ENCODE measurements at places on chromosomes 2 and 18.

GRCh38 chr2:67057901-67058703 is 339.0 kb upstream of the ETAA1 start:
- no peak for DNase-seq

DNA sequence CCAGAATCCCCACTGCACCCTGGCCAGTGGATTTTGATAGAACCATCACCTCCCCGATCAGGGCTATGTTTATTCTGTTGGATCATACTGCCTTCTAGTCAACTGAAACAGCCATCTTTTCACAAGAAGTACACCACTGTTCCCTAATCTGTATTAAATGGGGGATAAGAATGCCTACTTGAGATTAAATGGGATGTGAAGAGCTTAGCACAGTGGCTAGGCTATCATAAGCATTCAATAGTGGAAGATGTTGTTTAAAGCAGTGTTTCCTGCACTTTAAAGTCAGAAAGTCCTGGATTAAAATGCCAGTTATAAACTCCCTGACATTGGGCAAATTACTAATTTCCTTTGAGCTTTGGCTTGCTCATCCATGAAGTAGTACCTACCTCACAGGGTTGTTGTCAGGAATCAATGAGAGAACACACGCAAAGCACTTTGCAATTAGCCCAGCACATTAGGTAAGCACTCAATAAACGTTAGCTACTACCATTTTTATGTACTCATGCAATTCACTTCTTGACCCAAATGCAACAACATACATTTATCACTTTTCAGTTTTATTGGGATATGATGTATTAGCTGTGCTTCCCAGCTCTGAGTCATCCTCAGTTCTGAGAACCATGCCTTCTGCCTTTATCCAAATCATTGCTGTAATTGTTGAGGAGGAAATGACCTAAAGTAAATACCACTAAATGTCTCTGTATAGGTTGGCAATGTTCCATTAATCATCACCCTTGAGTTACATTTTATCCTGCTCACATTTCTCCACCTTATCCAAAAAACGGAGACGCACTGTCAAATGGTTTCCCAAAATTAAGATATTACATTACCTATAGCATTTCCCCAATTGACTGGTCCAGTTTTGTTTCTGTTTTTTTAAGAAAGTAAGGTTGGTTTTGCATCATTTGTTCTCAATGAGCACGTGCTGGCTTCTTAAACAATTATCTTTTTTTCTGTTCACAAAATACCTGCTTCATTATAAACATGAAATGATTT is 2.1 kb downstream of the TMEM247 start:
- no peak for DNase-seq

DNA sequence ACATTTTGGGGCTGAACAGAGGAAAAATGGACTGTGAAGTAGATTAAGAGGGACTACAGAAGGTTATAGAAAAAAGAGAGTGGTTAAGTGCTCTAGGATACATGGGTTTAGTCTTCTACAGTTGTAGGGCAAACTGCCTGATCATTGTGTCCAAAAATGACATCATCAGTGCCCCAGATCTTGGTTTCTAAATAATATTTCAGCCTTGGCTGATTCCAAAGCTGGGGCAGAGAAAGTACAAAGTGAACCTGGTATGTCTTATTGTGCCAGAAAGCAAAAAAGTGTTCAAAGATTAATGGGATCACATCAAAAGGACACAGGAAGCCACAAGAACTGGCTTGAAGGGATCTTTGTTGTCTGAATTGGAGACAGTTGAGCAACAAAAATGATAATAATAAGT is 97.1 kb upstream of the ZNF521 start:
- DNase-seq: no peak

DNA sequence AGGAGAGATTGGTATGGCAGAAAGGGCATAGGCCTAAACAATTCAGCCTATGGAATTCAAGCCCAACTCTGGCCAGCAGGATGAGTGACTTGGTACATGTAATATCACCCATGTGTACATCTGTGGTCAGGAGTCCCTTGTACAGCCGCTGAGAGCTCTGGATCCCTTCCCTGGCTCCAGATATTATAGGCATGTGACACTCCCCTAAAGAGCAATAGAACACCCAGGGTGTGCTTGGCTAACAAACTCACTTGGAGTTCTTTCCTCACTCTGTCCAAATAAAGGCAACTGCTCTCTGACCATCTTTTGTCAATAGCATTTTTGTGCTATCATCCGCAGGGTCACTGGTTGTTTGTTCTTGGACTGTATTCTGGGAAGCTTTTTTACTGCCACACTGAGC is 197.4 kb upstream of the NCKAP5 start:
- DNase-seq: no peak

All from nucleus accumbens (tissue), 56 donors.